ENCODE measurements at places on chromosomes 12 and 14.

GRCh38 chr12:70197345-70197744 lies 45.9 kb upstream of the CNOT2 start:
- no peak for DNase-seq

GRCh38 chr14:92372230-92372629 lies 49.3 kb downstream of the SLC24A4 start:
- DNase-seq: no peak

- peak; percentile 64 for DNase-seq
These were observed 2.9 kb upstream of the NAB2 start for GRCh38 chr12:57085999-57086492.

- DNase-seq: no peak
These were observed 153.1 kb upstream of the FOXG1 start for GRCh38 chr14:28613532-28613931.

- no peak for DNase-seq
These were observed 105.3 kb upstream of the RTL1 start for GRCh38 chr14:101008631-101009336.

- DNase-seq: no peak
These were observed 262.3 kb downstream of the GLT1D1 start for GRCh38 chr12:129115558-129115957.
